ENCODE measurements at places on chromosomes 4 and X. TPM values are rescaled to one million over a fixed set of nuclear protein-coding genes. Genes with fewer than 3 reads are reported as not detected.
A peak's percentile ranks its signal among the peaks of the same experiment; 100 is the strongest.

DNA sequence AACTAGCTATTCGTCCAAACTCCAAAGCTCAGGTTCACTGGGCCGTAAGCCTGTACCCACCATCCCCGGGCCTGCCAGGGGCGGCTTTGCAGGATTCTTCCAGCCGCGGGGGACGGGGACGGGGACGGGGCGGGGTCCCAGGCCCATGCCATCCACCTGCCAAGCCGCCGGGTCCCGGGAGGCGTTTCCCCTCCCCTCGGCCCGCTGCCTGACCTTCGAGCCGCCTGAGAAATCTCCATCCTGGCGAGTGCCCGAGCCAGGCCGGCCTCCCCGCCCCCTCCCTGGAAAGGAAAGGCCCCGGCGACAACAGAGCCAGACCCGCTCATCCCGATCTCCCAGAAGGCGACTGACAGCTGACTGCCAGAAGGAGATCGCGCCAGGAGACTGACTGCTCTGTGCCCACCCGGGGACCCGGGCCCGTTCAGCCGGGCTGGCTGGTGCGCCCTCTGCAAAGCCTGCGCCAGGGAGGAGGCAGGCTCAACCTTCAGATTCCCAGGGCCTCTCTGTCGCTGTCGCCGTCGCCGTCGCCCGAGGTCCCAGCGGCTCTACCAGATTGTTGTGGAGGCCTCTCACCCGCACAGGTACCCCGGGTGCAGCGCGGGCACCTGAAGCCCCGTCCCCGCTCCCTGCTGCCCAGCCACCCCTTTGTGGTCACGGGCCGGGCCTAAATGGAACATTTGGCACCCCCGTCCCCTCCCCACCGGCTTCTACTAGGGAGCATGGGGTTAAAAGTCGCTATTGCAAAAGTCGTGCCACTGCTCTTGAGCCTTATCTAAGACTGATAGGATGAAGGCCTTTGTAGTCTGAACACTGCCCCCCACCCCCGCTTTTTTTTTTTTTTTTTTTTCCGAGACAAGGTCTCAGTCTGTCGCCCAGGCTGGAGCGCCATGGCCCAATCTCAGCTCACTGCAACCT, at the start of gene RGN:
Gene RGN, plus strand, starts transcription at position 315 of the 915 bp plus-strand sequence. CDS start 2,702 bp downstream, outside the sequence.
- DNase-seq, result peak; percentile 82

DNA sequence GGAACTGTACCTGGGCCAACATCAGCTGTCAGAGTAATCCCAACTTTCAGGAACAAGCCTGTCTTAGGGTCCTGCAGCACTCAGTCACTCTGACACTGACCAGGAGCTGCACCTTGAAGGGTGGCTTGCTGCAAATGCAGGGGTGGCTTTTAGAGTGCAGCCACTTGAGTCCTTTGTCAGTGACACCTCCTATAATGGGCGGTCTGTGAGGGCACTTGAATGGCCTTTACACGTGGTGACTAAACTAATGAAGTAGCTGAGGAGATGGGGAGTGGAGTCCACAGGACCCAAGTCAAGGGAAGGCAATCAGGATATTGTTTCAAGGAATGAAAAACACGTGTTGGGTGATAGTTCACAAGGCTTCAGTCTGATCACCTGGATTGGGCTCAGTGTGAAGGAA, 11.1 kb upstream of the LNX1 start:
- DNase-seq, result no peak

DNA sequence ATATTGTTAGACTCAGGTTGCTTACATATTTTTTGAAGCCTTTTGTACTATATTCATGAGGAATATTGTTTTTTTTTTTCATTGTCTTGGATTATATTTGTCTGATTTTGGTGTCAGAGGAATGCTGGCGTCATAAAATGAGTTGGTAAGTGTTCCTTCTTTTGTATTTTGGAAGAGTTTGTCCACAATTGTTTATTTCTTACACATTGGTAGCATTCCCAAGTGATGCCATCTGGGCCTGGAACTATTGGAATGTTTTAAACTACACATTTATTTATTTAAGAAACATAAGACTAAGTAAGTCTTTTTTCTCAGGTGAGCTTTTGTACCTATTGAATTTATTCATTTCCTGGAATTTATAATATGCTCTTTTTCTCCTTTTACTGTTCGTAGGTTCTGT, 107.6 kb downstream of the LARP1B start:
- no peak for DNase-seq

Gene FAM90A26
- total RNA-seq, result not detected

Gene SPOCK3
- total RNA-seq, result 0.28 TPM

Gene SAGE1
- total RNA-seq, result not detected

Data from pancreas (tissue), 10 donors.